ENCODE measurements at places on chromosomes 13 and 19. TPM values are rescaled to one million over a fixed set of nuclear protein-coding genes. Genes with fewer than 3 reads are reported as not detected.

PRODH2 gene
- total RNA-seq: not detected

YJEFN3 gene
- total RNA-seq: 0.17 TPM

NXNL1 gene
- total RNA-seq: not detected

KLK4 gene
- not detected for total RNA-seq

DIRAS1 gene
- 7.2 TPM for total RNA-seq

SIGLEC6 gene
- not detected for total RNA-seq

DLL3 gene
- total RNA-seq: 0.16 TPM

NLRP11 gene
- total RNA-seq: not detected

IGFL2 gene
- total RNA-seq: not detected

DACH1 gene
- total RNA-seq: under 0.01 TPM

GSX1 gene
- total RNA-seq: not detected

KIR2DL1 gene
- total RNA-seq: not detected

KLK8 gene
- total RNA-seq: not detected

KLF5 gene
- total RNA-seq: 0.34 TPM

PNMA8B gene
- 3.0 TPM for total RNA-seq

CAB39L gene
- 10.7 TPM for total RNA-seq

IGFL1 gene
- not detected for total RNA-seq

ITPKC gene
- total RNA-seq: 12.6 TPM

PLVAP gene
- total RNA-seq: not detected

NLRP9 gene
- not detected for total RNA-seq

SLC25A41 gene
- 0.17 TPM for total RNA-seq

SHISA7 gene
- total RNA-seq: not detected

RFX2 gene
- total RNA-seq: 4.8 TPM

NCAN gene
- under 0.01 TPM for total RNA-seq

APLP1 gene
- 11.0 TPM for total RNA-seq

CD79A gene
- total RNA-seq: not detected

ZNF419 gene
- total RNA-seq: 14.2 TPM

PROZ gene
- not detected for total RNA-seq

FFAR3 gene
- total RNA-seq: not detected

HCST gene
- 3.2 TPM for total RNA-seq

RASL11A gene
- total RNA-seq: 59.2 TPM

ZNF66 gene
- 2.1 TPM for total RNA-seq
